ENCODE measurements at places on chromosomes 13 and 19.
A peak's percentile ranks its signal among the peaks of the same experiment; 100 is the strongest.

DNA sequence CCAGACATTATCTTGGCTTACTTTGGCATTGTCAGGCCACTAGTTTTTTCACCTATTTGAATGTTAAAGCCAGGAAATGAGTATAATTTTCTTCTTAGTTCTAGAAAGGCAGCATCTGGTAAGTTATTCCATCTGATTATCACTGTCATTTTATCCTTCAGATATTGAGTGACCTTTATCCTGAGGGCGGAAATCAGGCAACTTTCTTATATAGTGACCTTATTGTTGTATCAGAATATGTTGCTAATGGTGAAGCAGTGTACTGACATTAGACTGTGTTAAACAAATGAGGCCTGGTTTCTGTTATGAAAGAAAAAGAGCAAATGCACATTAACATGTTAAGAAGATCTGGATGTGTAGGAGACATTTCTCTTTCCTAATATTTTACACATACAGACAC is 5.4 kb upstream of the NDFIP2 start:
- no peak for DNase-seq

DNA sequence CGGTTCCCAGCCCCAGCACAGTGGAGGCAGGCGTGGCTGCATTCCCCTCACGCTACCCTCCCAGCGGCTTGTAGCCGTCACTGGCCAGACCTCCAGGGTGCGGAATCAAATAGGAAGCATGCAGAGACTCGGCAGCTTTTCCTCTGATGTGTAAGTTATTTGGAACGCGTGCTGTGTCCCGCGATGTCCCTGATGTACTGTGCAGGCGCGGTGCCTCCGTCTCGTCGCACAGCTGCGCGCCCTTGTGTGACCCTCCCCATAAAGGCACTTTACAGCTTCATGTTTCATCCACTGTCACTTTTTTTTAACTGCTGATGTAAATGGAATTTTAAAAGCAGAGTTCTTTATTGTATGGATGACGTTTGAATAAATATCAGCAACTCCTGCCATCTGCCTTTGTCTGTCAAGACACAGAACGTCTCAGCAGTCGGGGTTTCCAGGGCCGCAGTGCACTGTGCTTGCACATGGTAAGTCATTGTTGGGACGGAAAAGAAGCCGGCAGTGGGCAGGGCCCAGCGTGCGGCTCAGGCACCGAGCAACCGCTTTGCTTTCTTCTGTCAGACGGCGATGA is 7.3 kb upstream of the F7 start:
- DNase-seq: no peak

DNA sequence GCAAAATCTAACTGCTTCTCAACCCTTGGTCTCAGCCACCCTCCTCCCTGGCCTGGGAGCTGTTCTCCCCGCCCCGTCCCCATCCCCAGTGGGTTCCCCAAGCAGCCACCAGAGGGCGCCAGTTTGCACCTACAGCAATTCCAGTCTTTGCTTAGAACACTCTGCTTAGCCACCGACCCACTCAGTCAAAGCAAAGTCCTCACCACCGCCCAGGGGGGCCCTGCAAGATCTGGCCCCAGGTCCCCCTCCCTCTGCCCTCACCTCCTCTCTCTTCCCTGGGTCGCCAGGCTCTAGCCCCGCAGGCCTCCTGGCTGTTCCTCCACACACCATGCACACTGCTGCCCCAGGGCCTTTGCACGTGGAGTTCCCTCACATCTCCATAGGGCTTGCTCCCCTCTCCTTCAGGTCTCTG is 12.4 kb downstream of the TMEM143 start:
- DNase-seq: peak; percentile 82

DNA sequence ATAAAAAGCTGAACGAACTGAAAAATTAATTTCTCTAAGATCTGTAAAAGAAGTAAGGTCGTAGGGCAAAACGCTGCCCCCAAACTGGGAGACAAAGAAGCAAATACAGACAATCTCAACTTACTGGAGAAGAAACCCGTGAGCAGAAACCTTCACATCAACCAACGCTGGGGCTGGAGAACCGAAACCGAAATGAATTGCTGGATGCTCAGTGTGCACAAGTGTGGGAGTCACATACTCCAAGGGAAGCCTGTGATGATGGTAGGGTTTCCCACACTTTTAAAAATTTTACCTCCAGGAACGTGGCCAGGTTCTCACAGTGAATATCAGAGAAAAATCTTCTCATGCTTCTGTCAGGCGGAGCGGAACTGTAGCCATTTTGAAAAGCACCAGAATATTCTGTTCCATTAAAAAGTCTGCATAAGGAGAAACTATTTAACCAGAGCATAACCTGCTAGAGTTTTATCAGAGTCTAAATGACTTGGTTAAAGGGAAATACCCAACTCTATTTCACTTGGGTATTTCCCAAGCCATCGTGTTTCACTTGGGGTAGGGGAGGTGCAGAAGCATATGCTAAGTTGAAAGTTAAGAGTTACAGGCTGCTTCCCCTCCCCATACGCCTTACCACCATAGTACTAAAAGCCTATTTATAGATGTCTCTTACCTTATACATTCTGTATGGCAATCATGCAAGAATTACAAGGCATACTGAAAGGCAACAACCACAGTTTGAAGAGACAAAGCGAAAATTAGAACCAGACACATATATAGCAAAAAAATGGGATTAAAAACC is 110.5 kb upstream of the SLITRK1 start:
- DNase-seq: no peak

GRCh38 chr19:45592366-45592765 is 7.8 kb upstream of the OPA3 start:
- no peak for DNase-seq

DNA sequence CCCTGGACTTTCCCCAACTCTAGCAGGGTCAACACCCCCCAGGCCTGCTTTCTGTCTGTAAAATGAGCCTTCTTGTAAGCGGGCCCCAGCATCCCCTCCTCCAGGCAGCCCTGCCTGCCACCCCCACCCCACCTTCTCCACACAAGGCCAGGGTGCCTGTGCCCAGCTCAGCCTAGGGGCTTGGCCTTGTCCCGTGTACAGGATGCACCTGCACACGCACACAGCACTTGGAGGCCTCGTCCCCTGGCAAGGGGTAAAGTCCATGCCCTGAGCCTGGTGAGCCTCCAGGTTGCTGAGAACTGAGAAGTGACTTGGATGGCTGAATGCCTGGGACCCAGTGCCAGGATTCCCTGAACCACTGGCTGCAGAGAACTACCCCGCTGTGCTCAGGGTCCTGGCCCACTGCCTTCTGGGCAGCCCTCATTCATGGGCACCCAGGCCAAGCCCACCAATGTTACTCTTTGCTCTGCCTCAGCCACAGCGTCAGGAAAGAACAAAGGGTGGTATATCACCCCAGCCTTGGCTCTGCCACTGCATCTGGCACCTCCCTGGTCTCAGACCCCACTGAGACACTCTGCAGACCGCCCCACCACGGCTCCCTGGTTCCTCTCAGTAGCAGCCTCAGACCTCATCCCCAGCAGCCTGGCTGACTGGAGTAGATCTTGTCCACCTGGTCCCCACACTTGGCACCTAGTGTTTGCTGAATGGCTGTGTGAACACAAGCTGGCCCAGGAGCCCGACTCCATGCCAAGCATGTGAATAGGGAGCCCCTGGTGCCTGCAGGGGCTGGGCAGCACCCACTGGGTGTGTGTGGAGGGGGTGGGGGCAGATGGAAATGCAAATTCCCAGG is 1.8 kb upstream of the TM6SF2 start:
- no peak for DNase-seq

- DNase-seq: no peak
Observed at GRCh38 chr19:51797480-51797879, 2.5 kb downstream of the FPR3 start.

GRCh38 chr13:113817860-113818691 is 45.8 kb downstream of the GAS6 start:
- DNase-seq: no peak
